ENCODE measurements at places on chromosomes 12 and 14. TPM values are rescaled to one million over a fixed set of nuclear protein-coding genes. Genes with fewer than 3 reads are reported as not detected.

GRCh38 chr12:2641207-2641606 lies 153.6 kb upstream of the FKBP4 start:
- DNase-seq: no peak

DNA sequence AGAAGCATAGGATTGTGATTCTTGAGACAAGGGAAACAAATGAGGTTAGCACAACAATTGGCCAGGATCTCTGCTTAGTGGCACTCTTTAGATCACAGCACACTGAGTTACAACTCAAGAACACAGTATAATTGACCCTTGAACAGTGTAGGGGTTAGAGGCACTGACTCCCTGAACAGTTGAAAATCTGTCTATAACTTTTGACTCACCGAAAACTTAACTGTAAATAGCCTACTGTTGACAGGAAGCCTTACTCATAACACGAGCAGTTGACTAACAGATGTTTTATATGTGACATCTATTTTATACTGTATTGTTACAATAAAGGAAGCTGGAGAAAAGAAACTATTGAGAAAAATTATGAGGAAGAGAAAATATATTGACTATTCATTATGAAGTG lies 296.1 kb downstream of the RERGL start:
- DNase-seq: no peak

DNA sequence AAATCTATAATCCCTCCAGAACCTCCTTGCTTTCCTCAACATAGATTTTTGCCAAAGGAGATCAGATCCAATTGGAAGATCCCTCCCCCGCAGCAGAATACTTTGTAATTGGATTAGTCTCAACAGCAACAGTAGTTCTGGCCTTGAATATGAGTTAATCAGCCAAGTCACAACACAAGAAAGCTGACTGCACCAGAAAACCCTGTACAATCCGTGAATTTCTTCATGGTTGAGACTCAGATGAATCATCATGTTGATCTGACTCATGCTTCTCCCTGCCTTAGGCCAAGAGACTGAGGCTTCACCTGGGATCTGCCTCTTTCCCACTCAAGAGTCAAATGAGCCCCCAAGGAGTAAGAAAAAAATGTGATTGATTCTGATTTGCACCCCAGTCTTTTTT lies 3.0 kb upstream of the METTL17 start:
- no peak for DNase-seq

- no peak for DNase-seq
These were observed 7.7 kb downstream of the KCNH3 start for GRCh38 chr12:49546481-49546880.

DNA sequence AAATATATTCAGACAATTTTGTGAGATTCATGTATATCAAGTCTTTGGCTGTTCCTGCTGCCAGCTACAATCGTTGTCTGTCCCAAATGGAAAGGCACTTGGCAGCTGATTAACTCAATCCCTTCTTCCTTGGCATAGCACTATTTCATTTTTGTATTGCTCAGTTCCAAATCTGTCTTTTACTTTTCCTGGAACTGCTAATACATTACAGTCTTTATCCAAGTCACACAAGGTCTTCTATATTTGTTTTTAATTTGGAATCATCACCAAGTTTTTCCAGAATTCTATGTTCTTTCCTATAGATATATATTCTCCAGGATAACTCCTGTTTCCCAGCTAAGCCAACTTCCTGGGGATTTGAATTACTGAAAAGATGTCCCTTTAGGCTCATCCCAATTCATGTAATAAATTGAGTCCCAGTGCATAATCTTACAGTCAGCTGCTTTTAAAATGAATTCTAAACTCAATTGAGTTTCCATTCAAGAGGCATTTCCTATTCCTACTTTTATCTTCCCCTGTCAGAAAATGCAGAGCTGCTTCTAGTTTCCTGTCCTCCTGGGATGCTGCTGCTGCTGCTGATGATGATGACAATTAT lies 45.9 kb downstream of the DYRK2 start:
- DNase-seq: no peak

DNA sequence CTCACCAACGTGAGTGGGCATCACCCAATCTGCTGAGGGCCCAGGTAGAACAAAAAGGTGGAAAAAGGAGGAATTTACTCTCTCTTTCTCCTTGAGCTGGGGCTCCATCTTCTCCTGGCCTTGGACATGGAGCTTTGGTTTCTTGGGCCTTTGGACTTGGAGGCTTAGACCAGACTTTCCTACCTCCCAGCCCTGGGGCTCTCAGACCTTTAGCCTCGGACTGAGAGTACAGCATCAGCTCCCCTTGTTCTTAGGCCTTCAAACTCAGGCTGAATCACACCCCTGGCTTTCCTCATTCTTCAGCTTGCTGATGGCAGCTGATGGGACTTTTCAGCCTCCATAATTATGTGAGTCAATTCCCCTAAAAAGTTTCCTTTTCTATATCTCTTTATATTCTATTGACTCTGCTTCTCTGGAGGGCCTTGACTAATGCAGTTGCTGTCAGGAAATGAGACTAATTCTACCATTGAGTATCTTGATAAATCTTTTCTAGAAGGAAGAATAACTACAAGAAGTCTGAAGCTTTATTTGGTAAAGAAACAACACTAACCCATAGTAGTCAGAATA lies 15.9 kb upstream of the CLEC4E start:
- no peak for DNase-seq

GRCh38 chr12:126112141-126112540 lies 1046.9 kb downstream of the AACS start:
- no peak for DNase-seq

GRCh38 chr12:78308701-78309100 lies 478.0 kb downstream of the NAV3 start:
- no peak for DNase-seq

DNA sequence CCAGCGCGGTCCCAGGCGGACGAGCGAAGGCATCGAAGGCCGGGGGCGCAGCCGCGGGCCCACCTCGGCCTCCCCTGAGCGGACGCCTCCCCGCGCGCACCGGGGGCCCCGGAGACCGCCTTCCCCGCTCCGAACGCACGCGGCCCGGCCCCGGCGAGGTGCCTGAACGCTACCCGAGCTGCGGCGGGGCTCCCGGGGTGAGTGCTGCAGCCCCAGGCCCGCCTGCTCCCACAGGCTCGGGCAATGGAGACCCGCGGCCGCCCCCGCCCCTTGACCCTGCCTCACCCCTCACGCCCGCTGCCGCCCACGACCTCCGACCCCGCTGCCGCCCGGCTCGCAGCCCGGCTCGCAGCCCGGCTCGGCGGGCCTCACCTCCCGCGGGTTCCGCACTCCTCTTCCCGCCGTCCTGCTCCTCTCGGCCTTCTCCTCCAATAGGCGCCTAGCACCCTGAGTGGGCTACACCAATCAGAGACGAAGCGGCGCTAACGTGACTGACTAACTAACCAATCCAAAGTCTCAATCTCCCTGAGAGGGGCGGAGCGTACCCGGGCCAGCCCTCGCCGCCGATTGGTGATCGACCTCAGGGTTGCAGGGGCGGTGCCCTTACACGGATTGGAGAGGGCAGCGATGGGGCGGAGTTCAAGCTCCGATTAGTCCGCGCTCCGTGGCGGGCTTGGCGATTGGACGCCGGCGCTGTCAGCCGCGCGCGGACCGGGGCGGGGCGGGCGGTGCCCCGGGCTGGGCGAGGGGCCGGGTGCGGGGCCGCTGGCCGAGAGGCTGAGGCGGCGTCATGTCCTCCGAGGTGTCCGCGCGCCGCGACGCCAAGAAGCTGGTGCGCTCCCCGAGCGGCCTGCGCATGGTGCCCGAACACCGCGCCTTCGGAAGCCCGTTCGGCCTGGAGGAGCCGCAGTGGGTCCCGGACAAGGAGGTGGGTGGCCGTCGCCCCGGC lies at the start of the genes XRCC3 and ZFYVE21:
TSS of gene XRCC3 (minus strand) at position 400 of the 949 bp plus-strand sequence. CDS start 4,364 bp downstream, outside the sequence.
TSS of gene ZFYVE21 (plus strand) at position 759 of the 949 bp plus-strand sequence. CDS start at position 791, 32 bp downstream.
- peak; percentile 100 for DNase-seq

DNA sequence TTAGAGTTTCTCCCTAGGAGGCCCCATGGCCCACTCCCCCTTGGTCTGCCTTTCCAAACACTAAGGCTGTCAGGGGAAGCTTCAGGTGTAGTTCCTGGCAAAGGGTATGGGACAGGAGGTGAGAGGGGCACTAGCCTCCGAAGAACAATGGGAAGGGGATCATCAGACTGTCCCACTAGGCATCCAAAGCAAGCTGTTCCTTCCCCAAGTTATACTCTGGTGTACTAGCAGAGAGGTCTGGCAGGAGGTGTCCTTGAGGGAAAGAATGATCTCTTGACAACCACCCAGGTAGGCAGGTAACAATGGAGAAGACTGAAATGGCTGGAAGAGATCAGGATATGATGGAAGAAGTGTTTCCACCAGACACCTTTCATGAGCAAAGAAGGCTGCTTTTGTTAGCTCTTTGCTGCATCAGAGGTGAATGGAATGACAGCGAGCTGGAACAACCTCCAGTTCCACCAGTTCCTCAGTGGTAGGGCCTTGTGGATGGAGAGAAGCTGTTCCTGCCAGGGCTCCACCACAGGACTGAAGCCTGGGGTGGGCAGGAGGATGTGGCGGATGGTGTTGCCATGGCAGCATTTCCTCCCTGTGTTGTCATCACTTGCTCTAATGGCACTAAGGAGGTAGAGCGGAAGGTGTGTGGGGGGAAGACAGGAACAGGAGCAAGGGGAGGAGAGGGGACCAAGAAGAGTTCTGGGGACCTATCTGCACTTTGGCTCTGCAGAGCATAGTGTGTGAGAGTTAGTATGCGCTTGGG lies 2.3 kb upstream of the AGAP2 start:
- no peak for DNase-seq

DNA sequence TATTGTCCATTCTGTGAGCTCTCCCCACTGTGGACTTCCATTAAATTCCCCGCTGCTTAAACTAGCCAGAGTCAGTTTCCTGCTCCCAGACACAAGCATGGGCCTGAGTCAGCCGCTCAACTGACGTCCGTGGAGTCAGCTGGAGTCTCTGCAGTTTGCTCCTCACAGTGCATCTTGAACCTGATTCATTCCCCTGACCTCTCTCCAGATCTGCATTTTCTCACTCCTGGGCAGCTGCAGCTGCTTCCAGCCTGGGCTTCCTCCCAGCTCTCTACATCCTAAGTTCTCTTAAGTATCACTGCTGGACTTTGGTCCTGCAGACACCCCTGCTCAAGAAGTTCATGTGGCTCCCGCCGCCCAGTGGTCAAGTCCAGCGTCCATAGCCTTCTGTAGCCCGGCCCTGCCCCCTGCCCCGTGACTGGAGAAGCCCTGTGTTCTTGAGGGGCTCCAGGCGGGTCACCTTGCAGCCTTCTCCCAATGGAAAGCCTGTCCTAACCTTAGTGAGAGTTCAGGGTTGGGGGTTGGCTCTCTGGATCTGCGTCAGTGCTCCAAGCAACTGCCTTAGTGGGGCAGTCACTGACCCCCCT lies 20.0 kb downstream of the NFKBIA start:
- no peak for DNase-seq

DNA sequence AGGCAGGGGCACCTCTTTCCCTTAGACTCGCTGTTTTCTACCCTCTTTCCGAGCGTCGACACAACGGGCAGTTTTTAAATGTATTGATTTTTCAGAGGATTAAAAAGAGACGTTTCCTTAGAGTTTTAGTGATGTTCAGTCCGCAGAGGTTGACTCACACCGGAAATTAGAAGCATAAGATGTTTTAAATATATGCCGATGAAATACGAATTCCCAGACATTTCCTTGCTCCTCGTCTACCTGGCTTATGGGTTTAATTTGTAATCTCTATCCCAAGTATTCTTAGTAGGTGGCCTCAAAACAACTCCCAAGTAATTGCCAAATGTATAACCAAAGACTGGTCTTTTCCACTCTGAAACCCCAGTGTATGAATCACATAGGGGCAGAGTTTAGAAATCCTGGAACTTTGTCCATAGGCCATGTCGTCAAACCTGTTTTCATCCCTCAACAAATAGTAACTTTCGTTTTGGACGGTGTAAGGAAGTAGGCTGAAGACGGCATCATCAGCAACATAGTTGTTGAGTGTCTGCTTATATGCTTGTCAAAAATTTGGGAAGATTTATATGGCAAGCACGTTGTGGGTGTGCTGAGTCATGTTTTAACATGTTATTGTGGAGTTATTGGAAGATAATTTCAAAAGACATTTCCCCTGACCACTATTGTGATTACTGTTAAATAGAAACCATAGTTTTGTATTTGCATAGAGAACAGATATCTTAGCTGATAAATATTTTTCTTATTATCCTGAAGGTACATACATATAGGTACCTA lies 824 bp downstream of the TBK1 start:
- DNase-seq: no peak

- no peak for DNase-seq
These were observed 363.4 kb downstream of the NUAK1 start for GRCh38 chr12:105775343-105775742.

DNA sequence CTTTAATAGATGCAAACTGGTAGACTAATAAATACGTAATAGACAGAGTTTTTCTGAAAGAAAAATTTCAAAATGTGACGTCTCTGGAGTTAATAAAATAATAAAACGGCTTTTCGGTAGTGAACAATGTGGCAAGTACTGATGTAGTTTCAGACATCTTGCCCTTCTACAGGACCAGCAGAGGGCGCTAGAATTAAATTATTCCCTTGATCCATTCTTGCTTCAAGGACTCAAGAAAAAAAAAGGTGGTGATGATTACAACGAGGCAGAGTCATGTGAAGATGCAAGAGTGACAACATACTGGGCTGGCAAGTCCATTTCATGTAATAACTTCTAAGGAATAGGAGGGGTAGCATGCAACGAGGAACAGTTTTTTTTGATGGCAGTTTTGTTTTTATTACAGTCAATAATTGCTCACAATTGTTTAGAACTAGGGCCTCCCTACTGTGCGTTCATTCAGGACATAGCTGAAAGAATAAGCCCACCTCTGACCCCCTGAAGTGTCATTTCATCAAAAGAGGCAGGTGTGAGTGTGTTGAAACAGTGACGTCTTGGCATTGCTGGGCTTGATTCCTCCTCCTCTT lies 101.0 kb upstream of the GZMB start:
- no peak for DNase-seq

- DNase-seq: no peak
These were observed 3.7 kb downstream of the DHRS7 start for GRCh38 chr14:60161196-60162107.

- no peak for DNase-seq
These were observed 13.7 kb downstream of the CFL2 start for GRCh38 chr14:34700622-34701130.

GRCh38 chr12:84978921-84979320 lies 57.2 kb downstream of the TSPAN19 start:
- no peak for DNase-seq

DNA sequence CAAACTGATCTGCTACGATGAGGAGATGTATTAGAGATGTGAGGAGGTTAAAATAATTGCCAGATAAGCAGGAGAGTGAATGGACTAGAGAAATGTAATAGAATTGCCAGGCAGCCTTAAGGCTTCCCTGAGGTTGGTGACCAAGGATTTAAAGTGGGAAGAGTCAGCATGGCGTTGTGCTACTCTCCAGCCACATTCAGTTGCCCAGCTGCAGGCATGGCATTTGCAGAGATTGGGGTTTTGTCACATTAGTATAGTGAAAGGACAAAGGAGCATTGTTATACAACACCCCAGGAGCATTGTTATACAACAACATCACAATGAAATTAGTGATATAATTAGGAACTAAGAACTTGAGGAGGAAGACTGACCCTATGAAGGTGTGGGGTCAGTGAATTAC lies 31.7 kb downstream of the MARK3 start:
- DNase-seq: no peak

GRCh38 chr12:67472539-67472938 lies 176.0 kb upstream of the DYRK2 start:
- DNase-seq: peak; percentile 56

PMCH gene
- total RNA-seq: not detected

RNASE7 gene
- total RNA-seq: not detected

ACSM4 gene
- not detected for total RNA-seq

KRT82 gene
- not detected for total RNA-seq

SYCP3 gene
- total RNA-seq: 0.65 TPM

GPR137C gene
- total RNA-seq: 0.62 TPM

KLRC2 gene
- total RNA-seq: not detected

ERBB3 gene
- total RNA-seq: 3.2 TPM

KCNJ8 gene
- 17.2 TPM for total RNA-seq

Measured in aorta (tissue), 5 donors.